Lung microvascular endothelial cell (primary cell): ENCODE measurements at places on chromosomes 5 and 9. TPM values are rescaled to one million over a fixed set of nuclear protein-coding genes. Genes with fewer than 3 reads are reported as not detected.

Gene TYRP1
- total RNA-seq: 2.0 and 2.2 TPM in 2 replicates

Gene PCSK1
- total RNA-seq: under 0.01 and 0.22 TPM in 2 replicates

Gene SH3GL2
- total RNA-seq: not detected in 2 replicates

Gene MPDZ
- total RNA-seq: 55.8 and 112 TPM in 2 replicates

Gene ADGRD2
- not detected in 2 replicates for total RNA-seq

Gene ZNF883
- 0.22 and 0.40 TPM in 2 replicates for total RNA-seq

Gene SPINK7
- not detected in 2 replicates for total RNA-seq

Gene PNPLA7
- 0.44 and 0.79 TPM in 2 replicates for total RNA-seq

Gene MED10
- total RNA-seq: 6.5 and 12.1 TPM in 2 replicates

Gene TNFSF15
- 0.87 and 2.6 TPM in 2 replicates for total RNA-seq

Gene PRRX2
- total RNA-seq: 0.20 and 0.44 TPM in 2 replicates

Gene LOX
- total RNA-seq: 29.6 and 75.4 TPM in 2 replicates

Gene ST8SIA4
- 3.0 and 6.5 TPM in 2 replicates for total RNA-seq

Gene ARSI
- 0.22 TPM in 1 of 2 replicates, not detected in the other for total RNA-seq

Gene SPRY4
- total RNA-seq: 2.6 and 3.7 TPM in 2 replicates

Gene MIGA2
- 13.5 and 16.9 TPM in 2 replicates for total RNA-seq

Gene PCDHA10
- under 0.01 TPM in 2 replicates for total RNA-seq

Gene SHOC1
- total RNA-seq: not detected in 2 replicates

Gene CMYA5
- under 0.01 TPM in 2 replicates for total RNA-seq

Gene FGF10
- total RNA-seq: not detected in 2 replicates

Gene OR13C5
- not detected in 2 replicates for total RNA-seq
